ENCODE measurements at places on chromosomes 1 and 21.

DNA sequence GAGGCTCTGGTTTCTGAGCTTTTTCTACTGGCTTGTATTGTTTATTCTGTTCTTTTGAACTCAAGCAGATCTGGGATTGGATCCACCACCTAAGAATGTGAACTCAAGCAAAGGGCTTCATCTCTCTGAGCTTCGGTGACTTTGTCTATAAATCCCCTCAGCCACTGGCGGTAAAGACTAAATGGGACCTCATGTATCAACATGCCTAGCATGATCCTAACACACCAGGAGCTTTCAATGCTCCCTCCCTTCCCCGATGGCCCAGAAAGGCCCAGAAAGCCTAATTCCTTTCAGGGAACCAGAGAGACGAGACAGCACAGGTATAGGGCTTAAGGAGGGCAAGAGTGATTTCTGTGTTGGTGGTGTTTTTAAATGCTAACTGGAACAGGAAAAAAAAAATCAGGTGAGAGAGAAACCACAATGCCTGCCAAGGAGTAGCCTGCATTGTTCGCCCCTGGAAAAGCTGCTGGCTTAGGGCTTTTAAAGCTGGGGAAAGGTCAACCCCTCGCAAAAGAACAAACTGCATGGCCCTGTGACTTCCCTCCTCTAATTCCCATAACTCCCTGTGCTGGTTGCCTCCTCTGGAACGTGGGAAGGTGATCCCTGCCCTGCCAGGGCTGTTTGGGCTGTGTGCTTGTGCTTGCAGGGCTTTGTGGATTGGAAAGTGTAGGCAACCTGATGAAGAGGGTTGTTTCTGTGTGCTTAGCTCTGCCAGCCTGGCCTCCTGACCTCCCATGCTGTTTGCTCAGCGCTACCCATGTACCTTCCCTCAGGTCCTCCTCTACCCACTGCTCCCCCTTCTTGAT is 147.0 kb downstream of the PLPP3 start:
- no peak for DNase-seq

DNA sequence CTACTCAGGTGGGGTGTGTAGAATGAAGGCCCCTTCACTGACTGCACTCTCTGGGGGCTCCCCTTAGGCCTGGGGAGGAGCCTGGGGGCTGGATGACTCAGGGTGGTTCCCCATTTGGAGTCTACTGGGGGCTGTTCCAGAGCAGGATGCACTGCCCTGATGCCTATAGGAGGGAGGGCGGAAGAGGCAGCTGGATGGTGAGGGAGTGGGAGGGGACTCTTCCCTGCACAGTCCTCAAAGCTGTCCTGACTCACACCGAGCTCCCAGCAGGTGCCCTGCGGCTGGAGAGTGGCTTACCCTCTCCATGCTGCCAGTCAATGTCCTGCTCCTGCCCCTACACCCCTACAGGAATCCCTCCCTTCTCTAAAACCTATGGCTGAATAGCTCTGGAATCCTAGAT is 204.4 kb downstream of the TRABD2B start:
- no peak for DNase-seq

GRCh38 chr1:56798053-56798471 is 21.1 kb downstream of the FYB2 start:
- no peak for DNase-seq

DNA sequence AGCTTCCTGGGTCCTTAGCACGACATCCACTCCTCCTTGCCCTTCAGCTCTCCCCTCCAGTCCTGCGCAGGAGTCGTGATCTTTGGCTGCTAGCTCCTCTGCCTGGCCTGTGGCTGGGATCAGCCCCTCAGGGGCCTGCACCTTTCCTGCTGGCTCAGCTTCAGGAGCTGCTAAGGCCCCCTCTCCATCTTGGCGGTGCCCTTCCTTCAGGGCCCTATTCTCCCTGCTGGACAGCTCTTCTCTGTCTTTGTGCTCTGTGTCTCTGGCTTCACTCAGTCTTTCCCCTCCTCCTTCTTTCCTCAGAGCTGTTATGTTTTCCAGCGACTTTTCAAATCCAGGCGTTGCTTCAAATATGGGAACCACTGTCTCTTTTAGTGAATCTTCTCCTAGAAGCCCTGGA is 59.5 kb upstream of the LRRC53 start:
- DNase-seq, result no peak

GRCh38 chr1:6854166-6854565 is 68.9 kb downstream of the CAMTA1 start:
- DNase-seq, result no peak

GRCh38 chr1:2970311-2971071 is 50.8 kb upstream of the ACTRT2 start:
- DNase-seq, result no peak

DNA sequence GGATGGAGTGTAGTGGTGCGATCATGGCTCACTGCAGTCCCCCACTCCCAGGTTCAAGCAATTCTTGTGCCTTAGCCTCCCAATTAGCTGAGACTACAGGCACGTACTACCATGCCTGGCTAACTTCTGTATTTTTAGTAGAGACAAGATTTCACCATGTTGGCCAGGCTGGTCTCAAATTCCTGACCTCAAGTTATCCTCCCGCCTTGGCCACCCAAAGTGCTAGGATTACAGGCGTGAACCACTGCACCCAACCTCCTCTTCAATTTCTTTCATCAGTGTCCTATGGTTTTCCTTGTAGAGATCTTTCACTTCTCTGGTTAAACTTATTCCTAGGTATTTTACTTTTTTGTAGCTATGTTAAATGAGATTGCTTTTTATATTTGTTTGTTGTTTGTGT is 10.7 kb upstream of the MAST2 start:
- no peak for DNase-seq

DNA sequence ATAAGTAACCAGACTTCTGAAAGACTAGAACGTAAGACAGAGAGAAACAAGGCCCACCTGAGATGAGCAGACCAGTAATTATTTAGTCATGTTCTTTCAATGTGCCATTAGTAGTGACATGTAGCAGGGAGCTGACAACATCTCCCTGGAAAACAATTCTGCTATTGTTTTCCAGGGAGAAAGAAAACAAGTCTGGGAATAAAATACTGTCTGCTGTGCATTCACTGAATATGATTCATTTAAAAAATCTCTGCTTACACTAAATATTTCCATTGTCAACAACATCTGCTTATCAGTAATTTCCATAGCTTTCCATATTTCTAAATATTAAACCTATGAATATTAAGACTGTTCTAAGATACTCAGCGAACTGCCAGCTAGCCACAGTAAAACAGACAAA is 80.0 kb downstream of the VCAM1 start:
- DNase-seq, result no peak

DNA sequence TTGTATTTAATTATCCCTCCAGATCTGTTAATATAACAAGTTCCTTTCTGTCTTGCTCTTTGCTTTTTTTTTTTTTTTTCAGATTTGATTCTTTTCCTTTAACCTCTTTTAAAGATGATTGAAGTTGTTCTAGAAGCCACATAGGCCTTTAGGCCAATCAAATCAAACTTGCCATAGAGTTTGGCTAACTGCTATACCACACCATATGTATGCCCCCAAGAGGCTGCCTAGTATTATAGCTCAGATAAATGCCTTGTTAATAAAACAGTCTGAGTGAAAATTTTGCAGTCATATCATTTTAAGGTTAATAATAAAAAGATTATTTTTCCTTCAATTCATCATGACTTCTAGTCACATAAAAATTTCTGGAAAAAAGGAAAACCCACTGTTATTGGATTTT is 696.0 kb upstream of the CHRM3 start:
- DNase-seq, result no peak

DNA sequence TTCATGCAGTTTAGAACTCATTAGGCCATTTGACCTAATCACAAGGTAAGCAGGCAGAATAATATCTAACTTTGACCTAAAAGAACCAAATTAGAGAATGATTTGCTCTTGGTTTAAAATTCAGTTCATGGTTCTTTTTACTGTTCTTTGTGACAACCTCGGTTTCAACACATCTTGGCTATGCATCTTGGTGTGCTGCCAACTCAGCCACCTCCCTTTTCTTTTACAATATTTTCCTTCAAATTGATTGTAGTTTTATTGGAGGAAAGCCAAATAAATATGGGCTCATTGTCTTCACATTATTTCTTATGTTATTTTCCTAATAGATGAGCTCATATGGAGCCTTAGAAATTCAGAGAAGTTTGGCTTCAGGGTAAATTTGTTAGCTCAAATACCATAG is 338.3 kb downstream of the SIPA1L2 start:
- no peak for DNase-seq

- DNase-seq, result no peak
Observed at GRCh38 chr1:230699716-230700115, 14.2 kb downstream of the AGT start.

GRCh38 chr1:31784356-31785019 is 20.3 kb upstream of the ADGRB2 start:
- no peak for DNase-seq

GRCh38 chr1:161502641-161503393 is 2.4 kb upstream of the FCGR2A start:
- no peak for DNase-seq

DNA sequence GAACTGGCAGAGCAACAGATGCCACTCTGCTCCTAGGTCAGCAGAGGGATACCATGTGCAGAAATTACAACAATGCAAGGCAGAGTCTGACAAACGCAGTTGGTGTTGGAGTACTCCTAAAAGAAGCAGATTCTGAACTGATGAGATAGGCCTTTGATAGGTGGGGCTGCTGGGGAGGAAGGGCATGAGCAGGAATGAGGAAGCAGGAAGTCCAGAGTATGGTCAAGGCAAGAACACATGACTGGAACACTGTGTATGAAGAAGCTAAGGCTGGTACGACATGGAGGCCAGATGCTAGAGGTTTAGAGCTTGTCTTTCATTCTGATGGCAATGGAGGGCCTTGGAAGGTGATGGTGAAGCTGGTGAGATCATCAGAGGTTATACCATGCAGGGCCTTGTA is 11.5 kb upstream of the THRAP3 start:
- no peak for DNase-seq

- DNase-seq, result peak; percentile 23
Observed at GRCh38 chr1:218339267-218339831, 5.8 kb upstream of the TGFB2 start.

DNA sequence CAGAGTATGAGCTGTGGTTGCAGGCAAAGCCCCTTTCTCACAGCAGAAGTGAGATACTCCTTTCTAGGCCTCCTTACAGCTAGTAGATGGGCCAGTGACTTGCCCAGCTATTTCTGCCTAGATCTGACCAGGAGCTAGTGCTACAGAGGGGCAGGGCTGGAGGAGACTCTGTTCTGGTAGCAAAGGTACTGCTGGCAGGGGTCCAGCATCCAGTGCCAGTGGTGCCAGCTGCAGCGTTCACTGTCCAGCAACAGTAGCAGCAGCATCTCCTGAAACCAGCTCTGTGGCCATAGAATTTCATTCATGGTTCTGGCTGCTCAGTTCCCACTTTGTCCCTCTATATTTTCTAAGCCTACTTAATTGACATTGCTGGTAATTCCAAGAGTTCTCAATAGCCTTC is 62.5 kb upstream of the CNN3 start:
- DNase-seq, result no peak

GRCh38 chr1:184392067-184392466 is 5.2 kb downstream of the C1orf21 start:
- no peak for DNase-seq

GRCh38 chr21:41011098-41011731 is 156.7 kb upstream of the BACE2 start:
- no peak for DNase-seq

- DNase-seq, result no peak
Observed at GRCh38 chr1:121414905-121415304, 230.1 kb downstream of the SRGAP2C start.

- DNase-seq, result no peak
Observed at GRCh38 chr1:225863167-225863566, 19.0 kb downstream of the TMEM63A start.

- no peak for DNase-seq
Observed at GRCh38 chr1:51871351-51871975, 7.1 kb downstream of the NRDC start.

- DNase-seq, result peak; percentile 43
Observed at GRCh38 chr1:117128323-117129079, 7.0 kb upstream of the TRIM45 start.

DNA sequence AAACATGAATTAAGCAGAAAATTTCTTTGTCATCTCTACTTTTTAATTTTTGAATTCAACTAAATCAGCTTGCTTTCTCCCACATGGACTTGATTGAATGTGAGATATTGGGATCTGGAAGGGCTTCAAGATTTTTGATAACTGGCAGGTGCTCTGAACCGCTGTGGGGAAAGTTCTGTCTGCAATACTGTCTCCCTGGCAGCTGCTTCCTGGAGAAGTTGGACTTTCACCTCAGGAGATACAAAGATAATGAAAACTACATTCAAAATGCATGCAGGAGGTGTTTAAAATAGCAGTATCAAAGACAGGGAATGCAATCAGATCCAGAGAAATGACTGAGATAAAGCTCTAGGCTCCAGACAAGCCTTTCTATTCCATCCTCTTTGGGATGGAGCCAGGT is 338.3 kb downstream of the NEGR1 start:
- DNase-seq, result no peak

- no peak for DNase-seq
Observed at GRCh38 chr1:163231385-163231784, 28.7 kb upstream of the RGS5 start.

DNA sequence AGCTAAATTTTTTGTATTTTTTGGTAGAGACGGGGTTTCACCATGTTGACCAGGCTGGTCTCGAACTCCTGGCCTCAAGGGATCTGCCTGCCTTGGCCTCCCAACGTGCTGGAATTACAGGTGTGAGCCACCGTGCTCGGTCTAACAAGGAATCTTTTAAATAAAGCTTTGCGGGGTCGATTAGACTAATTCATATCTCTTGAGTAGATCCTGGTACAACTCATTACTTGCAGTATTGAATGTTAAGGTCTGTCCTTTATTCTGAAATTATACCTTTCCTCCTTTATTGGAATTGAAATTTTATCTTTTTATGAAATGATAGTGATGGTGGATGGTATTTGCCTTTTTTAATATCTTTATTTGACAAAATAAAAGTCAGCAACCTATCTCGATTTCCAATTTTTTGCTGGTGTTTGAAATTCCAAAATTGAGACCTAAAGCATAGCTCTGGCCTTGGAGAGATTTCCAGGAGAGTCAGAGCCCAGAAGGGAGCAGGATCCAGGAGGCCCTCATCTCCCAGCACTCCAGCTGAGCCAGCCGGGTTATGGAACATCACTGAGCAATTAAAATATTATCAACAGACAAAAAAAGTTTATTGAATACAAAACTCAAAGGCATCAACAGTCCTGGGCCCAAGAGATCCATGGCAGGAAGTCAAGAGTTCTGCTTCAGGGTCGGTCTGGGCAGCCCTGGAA is 4.7 kb downstream of the S100A2 start:
- no peak for DNase-seq

GRCh38 chr1:8025671-8026144 is 401 bp downstream of the ERRFI1 start:
- no peak for DNase-seq

GRCh38 chr1:117147856-117148588 is 26.5 kb upstream of the TRIM45 start:
- no peak for DNase-seq

DNA sequence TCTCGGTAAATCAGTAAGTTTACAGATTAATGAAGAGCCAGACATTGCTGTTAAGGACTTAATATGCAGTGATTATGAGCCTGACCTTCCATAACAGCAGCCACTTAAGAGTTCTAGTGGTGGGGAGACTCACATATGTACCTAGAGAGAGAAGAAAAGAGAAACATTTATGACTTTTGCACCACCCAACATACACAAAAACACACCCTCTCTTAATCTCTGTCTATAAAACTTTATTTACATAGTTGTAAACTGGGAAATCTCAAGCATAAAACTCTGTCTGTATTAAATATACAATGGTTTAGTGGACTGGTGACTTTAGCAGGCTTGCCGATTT is 347.4 kb upstream of the ADGRL2 start:
- no peak for DNase-seq
